ENCODE measurements at places on chromosomes 6 and 20.

DNA sequence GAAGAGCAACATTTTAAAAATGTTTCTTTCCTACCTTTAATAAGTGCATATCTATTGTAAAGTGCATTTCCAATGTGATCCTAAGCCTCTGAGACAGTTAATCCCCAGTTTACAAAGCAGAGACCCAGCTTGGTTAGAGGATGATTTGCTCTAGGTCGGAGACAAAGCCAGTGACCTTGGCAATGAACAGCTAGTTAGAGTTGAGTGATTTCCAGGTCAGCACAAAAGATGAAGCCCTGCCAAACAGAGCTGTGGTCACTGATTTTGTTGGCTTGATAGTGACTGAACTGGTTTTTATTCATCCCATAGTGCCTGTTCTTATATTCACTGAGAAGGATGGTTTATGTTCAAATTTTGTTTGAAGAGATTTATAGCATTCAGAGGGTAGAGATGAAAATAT lies 56.6 kb upstream of the CD83 start:
- DNase-seq = no peak

DNA sequence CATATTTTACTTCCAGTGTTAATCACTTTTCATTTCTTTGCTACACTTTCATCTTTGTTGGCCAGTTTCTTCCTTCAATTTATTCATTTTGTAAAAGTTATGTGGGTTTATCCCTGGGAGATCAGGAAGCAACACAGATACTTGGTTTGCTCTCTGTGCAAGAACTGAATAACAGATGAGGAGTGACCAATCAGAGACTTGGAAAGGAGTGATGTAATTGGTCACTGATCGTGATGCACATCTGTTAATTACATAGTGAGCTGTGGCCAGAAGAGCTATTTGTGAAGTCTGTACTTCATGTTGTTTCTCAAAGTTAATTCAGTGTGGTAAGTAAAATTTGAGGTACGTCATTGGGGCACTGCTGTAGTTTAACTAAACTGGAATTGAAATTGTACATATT lies 21.3 kb downstream of the ANKRD6 start:
- DNase-seq = no peak

DNA sequence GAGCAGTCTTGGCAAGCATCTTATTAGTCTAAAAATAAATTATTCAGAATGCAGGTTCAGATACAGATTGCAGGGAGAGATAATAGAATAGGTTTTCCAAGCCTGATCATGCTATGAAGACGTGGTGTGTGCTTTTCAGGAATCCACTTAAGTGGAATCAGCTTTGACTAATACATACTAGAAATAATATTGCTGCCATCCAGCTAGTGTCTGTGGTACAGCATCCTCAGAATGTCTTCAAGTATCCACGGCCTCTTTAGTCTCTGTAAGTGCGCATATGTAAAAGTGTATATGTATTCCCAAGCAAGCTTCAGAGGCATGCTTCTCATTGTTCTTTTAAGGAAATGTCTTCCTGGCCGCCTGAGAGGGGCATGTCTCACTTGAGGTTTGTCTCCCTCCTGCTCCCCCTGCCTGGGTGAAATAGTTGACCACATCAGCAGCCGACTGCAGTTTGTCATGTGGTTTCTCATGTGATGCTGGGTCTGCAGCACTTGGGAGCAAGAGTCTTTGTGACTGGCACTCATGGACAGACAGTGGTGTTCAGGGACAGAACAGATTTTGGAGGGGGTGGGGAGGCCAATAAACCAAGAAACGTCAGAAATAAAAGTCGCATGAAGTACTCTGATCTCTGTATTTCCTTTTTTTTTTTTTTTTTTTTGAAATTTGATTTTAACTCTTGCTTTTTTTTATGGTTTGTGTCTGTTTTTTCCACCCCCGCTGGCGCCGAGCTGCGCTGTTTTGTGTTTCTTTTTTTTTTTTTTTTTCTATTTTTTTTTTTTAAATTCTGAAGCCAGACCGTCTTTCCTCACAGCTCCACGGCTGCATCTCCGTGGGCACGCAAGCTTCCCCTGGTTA lies 150.8 kb downstream of the PRL start:
- peak; percentile 77 for DNase-seq

- DNase-seq = no peak
Observed at GRCh38 chr6:110728501-110728900, 86.8 kb downstream of the CDK19 start.

GRCh38 chr6:42199106-42199981 lies 4.6 kb upstream of the GUCA1B start:
- DNase-seq = no peak

DNA sequence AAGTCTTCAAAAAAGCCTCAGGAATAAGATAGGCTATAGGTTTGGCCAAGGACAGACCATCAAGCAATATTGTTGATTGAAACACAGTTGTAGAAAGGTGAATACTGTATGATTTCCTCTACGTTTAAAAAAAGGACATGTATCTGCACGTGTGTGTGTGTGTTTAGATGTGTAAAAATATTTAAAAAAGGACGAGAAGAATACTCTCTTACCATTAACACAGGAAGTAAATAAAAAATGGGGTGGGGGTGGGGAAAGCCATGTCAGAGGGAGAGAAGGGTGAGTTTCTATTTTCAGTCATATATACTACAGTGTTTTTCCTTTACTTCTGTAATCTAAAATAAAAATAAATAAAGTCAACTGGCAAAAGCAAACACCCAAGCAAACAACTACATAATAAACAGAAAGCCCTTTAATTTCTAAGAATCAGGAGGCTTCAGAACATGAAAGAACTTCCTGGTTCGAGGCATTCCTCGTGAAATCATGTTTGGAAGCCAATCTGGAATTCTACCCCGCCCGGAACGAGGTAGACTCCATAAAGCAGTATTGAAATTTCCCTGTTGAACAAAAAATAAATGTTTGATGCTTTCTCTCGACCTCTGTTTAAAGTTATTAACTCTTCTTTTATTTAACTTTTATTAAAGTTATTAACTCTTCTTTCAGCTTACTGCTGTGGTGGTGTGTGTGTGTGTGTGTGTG lies 158.1 kb upstream of the ZNF217 start:
- DNase-seq = no peak

GRCh38 chr6:134266776-134267175 lies 51.1 kb downstream of the SGK1 start:
- DNase-seq = no peak

GRCh38 chr6:2783188-2783963 lies 18.2 kb downstream of the WRNIP1 start:
- no peak for DNase-seq

- DNase-seq = no peak
Observed at GRCh38 chr6:47342824-47343223, 33.1 kb upstream of the TNFRSF21 start.

GRCh38 chr6:75503291-75503690 lies 9.7 kb upstream of the FILIP1 start:
- no peak for DNase-seq

DNA sequence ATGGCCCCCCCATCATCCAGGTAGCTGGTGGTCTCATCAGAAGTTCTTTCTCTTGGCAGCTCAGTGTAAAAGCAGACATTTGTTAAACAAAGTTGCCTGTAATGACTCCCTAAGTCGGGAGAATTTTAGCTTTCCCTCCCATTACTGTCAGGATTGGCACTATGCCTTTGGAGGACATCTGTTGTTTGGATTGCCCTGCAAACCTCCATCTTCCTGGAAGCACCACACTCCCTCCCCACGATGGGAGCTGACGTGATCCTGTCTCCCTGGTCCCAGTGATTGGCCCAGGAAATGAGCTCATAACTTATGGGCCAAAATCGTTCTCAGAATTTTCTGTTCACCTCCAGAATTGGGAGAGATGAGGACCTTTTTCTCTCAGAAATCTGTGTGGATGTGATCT lies 42.6 kb upstream of the CNR1 start:
- no peak for DNase-seq

DNA sequence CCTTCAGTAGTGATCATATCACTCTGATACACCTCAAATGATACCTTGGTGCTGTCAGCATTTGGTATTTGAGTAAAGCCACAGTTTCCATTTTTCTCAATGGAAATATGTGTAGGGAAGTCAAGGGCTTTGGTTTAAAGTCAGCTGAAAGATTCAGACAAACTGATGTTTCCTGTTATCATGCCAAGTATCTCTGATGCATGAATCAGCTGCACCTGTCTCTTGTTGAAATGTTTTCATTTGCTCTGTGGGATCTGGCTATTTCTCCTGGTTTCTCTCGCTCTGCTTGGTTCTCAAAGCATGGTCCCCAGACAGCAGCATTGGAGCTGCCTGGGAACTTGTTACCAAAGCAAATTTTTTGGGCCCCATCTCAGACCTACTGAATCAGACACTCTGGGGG lies 23.5 kb downstream of the ZFP64 start:
- DNase-seq = no peak

DNA sequence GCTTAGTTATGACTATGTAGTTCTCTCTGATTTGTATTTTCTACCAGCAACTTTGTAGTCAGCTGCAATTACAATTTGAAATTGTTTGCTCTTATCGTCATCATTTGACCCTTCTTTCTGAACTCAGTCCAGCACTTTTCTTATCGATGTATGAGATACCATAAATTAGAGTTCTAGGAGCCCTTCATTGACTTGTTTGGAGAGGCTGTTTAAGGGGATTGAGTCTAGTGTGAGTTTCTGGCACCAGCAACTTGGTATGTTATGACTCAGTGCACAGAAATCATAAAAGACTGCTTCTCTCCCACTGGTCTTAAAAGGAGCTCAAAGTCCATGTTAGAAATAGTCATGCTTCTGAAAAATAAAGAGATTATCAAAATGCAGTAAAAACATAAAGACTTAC lies 190.3 kb downstream of the TENT5A start:
- DNase-seq = no peak

- DNase-seq = no peak
Observed at GRCh38 chr6:90144928-90145555, 151.6 kb downstream of the BACH2 start.

DNA sequence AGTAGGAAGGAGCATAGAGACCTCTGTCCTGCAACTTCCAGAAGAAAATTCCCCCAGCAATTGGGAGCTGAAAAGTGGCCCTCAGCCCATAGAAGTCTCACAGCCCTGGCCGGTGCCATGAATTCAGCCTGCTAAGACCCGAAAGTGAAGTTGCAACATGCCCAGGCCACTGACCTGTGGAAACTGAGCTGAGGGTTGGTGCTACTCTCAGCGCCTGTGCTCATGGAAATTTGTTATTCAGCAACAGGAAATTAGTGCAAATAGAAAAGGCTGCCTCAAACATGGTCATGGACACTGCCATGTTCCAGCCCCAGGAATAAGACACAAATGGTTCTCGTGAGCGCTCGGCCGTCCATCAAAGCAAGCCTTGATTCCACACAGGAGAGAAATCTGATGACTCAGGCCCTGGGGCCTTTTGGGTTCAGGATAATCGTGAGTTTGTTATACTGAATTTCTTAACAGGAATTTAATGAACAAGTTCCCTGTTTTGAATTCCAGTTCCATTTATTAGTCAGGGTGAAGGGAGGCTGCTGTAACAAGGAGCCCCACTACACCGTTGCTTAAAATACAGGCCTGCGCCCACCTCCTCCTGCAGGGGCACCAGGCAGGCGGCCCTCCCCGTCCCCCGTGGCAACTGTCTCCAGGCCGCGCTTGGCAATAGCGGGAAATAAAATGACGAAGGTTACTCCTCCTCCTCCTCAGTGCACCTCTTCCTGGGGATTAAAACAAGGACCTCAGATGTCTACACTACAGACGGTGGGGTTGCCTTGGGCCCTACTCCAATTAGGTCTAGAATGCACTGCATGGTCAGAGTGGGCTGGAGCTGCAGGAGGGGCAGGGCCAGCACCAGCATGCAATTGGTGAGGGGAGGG lies 152.9 kb downstream of the ERMARD start:
- DNase-seq = peak; percentile 6

- no peak for DNase-seq
Observed at GRCh38 chr20:38724626-38725147, 401 bp downstream of the SLC32A1 start.

GRCh38 chr20:23203310-23203709 lies 117.2 kb upstream of the CD93 start:
- DNase-seq = no peak

DNA sequence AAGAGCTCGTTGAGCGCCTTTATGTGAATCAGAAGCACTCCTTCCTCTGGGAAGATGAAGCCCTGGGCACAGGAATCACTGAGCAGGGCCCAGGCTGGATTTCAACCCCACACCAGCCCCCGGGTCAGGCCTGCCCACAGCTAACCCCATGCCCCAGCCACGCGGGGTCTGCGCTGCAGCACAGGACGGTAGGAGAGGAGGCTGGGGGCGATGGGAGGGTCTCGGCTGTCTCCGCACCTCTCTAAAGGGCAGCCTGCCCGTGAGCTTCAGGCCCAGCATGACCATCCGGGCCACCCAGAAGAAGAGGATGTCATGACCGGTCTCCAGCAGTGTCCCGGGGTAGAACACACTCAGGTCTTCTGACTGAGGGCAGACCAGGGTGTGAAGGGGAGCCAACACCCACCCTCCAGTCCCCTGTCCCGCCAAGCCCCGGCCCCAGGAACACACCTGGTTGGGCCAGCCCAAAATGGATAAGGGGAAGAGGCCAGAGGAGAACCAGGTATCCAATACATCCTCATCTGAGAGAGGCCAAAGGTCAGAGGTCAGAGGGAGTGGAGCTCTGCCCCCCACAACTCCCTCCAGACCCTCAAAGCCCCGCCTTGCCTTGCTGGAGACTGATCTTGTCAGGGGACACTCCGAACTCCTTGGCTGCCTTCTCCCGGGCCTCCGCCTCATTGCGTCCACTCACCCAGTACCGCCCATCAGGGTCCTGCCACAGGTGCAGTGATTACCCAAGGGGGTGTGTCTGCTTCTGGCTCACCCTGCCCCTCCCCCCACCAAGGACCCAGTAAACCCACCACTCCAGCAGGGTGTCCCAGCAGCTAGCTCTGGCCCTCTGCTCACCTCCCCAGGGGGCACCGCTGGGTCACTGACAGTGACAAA lies 4.4 kb upstream of the VWA7 start:
- DNase-seq = no peak

DNA sequence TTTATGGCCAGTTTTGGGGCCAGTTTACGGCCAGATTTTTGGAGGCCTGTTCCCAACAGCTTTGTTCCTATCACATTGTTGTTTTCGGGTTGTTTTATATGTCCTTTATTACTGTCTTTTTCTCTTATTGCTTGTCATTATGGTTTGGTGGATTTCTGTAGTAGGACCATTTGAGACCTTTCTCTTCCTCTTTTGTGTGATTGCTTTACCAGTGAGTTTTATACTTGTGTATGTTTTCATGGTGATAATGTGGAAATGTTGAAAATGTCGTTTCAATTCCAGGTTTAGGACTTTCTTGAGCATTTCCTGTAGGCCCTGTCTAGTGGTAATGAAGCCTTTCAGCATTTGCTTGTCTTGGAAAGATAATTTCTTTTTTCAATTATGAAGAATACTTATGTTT lies 17.8 kb downstream of the HLA-B start:
- DNase-seq = no peak

- no peak for DNase-seq
Observed at GRCh38 chr6:47483516-47483852, 5.9 kb downstream of the CD2AP start.

GRCh38 chr20:47949230-47949629 lies 163.9 kb upstream of the SULF2 start:
- DNase-seq = no peak

GRCh38 chr6:53043581-53043980 lies 21.6 kb upstream of the FBXO9 start:
- DNase-seq = peak; percentile 85

- no peak for DNase-seq
Observed at GRCh38 chr6:4956625-4957024, 47.2 kb downstream of the RPP40 start.

- no peak for DNase-seq
Observed at GRCh38 chr20:36850759-36851158, 25.2 kb upstream of the TLDC2 start.

GRCh38 chr20:45735988-45736387 lies 13.8 kb downstream of the SPINT4 start:
- no peak for DNase-seq

All from NCI-H524 treated with DMSO at 0.1 percent for 48 hours (cell line).